ENCODE measurements at places on chromosomes 11 and 22. TPM values are rescaled to one million over a fixed set of nuclear protein-coding genes. Genes with fewer than 3 reads are reported as not detected.
A peak's percentile ranks its signal among the peaks of the same experiment; 100 is the strongest.

DNA sequence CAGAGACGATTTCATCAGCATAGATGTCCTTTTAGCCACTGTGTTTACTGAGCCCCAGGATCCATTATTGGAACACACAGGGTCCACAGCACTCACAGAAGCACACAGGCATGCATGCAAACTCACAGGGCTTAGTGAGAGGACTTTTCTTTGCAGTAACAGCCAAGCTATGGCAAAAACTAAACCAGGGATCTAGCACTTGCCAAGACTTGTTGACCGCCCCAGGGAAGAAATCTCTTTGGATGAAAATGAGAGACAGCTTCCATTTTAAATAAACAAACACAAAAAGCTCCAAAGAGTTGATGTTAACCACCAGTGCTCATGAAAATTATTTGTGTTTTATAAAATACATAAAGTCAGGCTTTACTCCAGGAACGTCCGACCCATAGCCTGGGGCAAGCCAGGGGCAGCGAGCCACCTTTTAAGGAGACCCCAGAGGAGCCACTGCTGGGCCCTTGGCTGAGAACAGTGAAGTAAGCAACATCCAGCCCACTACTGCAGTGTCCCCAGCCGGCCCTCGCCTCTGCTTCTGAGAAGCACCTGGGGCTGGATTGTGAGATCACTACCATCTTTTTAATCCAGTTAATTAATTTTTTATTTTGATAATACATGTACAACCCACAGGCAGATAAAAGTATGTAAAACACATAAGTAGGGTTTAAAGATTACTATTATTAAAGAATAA lies 22.0 kb upstream of the TFIP11 start:
- DNase-seq: no peak
- no peak overlapping the region for H3K4me3 ChIP-seq
- H3K4me1 ChIP-seq: no peaks in the 10 kb centered on the region
- H3K27me3 ChIP-seq: no peaks in the 10 kb centered on the region
- no peaks in the 10 kb centered on the region for H3K36me3 ChIP-seq

DNA sequence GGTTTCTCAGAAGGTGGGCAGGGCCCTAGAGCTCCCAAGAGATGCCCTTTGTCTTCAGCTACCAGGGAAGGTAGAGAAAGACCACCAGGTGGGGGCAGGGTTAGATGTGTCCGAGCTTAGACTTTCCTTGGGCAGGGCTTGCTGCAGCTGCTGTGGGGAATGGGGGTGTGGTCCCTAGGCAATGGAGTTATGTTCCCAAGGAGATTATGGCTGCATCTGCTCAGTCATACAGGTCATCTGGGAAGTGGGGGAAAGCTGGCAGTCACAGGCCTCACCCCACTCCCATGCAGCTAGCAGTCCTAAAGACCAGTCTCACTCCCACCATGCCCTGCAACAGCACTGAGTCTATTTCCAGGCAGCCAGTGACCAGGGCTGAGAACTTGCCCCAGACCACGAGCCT lies 29.5 kb downstream of the MMP27 start:
- H3K36me3 ChIP-seq: no peaks in the 10 kb centered on the region
- H3K4me3 ChIP-seq: no peak overlapping the region
- H3K27ac ChIP-seq: no peak overlapping the region
- H3K27me3 ChIP-seq: no peaks in the 10 kb centered on the region
- H3K4me1 ChIP-seq: no peaks in the 10 kb centered on the region

GRCh38 chr11:79400717-79401330 lies 40.0 kb downstream of the TENM4 start:
- H3K36me3 ChIP-seq: no peaks in the 10 kb centered on the region
- H3K4me1 ChIP-seq: no peaks in the 10 kb centered on the region
- H3K4me3 ChIP-seq: no peak overlapping the region
- H3K27ac ChIP-seq: no peak overlapping the region
- no peaks in the 10 kb centered on the region for H3K27me3 ChIP-seq

DNA sequence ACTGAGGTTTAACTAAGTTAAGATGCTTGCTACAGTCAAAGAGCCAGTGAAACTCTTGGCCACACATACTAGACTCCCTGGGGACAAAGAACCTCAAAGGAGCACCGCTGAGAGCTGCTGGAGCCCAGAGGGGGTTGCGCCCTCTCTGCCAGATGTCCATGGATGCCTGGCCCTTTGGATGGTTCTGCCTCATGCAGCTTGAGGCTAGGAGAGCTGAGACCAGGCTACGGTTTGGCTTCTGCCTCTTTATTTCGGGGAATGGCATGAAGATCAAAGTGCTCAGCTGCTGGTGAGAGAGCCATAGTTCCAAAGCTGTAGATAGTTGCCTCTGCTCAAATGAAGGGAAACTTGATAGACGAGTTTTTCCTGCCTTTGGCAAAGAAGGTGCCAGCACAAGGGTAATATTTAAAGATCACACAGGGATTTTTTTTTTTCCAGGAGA lies 43.0 kb downstream of the RASSF10 start:
- H3K4me3 ChIP-seq: no peak overlapping the region
- DNase-seq: no peak
- no peaks in the 10 kb centered on the region for H3K36me3 ChIP-seq
- no peak overlapping the region for H3K27ac ChIP-seq

GRCh38 chr11:101872171-101872882 lies 42.5 kb upstream of the CEP126 start:
- H3K27ac ChIP-seq: no peak overlapping the region
- no peak overlapping the region for H3K4me3 ChIP-seq
- no peaks in the 10 kb centered on the region for H3K36me3 ChIP-seq
- no peaks in the 10 kb centered on the region for H3K4me1 ChIP-seq
- no peak for DNase-seq
- no peaks in the 10 kb centered on the region for H3K27me3 ChIP-seq

The PKNOX2 gene
- total RNA-seq: 11.4 TPM

GRCh38 chr11:91248199-91248807 lies 976.3 kb upstream of the FAT3 start:
- DNase-seq: peak; percentile 60
- H3K4me3 ChIP-seq: no peak overlapping the region
- no peaks in the 10 kb centered on the region for H3K27me3 ChIP-seq
- H3K36me3 ChIP-seq: no peaks in the 10 kb centered on the region
- H3K4me1 ChIP-seq: no peaks in the 10 kb centered on the region
- H3K27ac ChIP-seq: no peak overlapping the region

All from adrenal gland (tissue), 19 donors.